Midbrain (tissue), 1 donor: ENCODE measurements at places on chromosomes 2 and 18.
A peak's percentile ranks its signal among the peaks of the same experiment; 100 is the strongest.

DNA sequence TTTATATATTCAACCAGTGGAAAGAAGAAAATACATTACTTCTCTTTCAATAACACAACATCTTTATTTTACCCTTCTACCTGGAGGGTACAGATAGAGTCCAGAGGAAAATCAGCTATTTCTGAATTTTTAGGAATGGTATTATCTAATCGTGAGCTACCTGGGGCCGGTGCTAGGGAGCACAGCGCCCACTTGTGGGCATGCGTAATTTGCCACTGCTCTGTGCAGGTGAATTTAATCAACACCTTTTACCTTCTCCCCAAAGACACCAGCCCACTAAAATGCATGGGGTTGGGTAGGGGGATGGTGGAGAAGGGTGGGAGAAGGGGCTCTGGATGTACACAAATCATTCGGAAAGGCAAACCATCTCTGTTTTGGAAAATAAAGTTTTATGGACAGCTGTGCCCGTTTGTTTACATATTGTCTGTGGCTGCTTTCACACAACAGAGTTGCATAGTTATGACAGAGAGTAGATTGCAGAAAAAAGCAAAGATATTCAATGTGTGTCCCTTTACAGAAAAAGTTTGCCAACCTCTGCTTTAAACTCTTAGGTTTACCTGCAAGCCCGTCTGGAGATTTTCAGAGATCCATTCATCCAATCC, 51.5 kb upstream of the DCC start:
- no peak for DNase-seq

GRCh38 chr2:101190747-101191516, 39.8 kb upstream of the TBC1D8 start:
- no peak for DNase-seq

- DNase-seq: no peak
Measured at GRCh38 chr2:238754259-238754658, 93.6 kb upstream of the TWIST2 start.

DNA sequence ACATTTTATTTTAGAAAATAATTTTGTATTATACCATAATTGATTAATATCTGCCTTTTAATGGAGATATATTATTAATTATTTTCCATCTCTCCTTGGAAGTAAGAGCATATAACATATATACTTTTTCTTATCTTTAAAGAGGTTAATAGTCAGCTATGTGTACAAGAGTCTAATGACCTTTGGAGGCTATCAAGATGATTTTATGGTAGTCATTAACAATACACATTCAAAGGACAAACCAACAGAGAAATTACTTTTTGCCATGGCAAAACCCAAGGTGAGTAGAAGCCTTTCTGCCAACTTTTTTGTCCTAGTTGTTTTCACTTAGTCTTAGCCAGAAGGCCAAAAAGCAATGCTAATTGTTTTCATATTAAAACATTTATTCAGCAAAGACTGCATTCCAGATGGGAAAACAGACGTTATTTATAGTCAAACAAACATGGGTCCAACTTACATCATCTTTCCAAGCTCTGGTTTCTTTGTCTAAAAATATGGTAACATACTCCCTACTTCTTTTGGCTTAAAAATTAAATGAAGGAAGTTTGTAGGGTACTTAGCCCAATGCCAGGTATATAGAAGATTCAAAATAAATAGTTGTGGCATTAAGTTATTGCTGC, 9.6 kb upstream of the DYNC2LI1 start:
- no peak for DNase-seq

- DNase-seq: no peak
Measured at GRCh38 chr2:74502720-74503505, 3.5 kb upstream of the LBX2 start.

- peak; percentile 54 for DNase-seq
Measured at GRCh38 chr2:200383380-200384110, 77.1 kb downstream of the SPATS2L start.

DNA sequence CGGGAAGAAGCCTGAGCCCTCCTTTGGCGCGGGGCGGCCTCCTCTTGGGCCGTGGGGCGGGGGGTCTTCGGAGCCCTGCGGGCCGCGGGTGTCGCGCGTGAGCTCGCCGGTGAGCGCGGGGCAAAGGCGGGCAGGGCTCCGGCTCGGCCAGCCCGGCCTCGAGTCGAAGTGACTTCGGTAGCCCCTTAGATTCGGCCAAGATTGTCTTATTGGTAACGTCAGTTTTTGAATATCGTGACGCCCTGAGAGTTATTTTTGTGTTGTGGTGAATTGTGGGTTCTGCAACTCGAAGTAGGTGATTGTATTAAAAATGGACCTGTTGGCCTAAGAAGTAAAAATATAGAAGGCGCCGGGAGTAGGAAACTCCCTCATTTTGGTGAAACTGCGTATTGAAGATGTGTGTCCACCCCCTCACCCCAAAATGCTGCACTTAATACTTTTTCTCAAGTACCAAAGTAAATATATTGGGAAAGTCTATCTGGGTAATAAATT, 669 bp downstream of the MARCHF7 start:
- peak; percentile 37 for DNase-seq

DNA sequence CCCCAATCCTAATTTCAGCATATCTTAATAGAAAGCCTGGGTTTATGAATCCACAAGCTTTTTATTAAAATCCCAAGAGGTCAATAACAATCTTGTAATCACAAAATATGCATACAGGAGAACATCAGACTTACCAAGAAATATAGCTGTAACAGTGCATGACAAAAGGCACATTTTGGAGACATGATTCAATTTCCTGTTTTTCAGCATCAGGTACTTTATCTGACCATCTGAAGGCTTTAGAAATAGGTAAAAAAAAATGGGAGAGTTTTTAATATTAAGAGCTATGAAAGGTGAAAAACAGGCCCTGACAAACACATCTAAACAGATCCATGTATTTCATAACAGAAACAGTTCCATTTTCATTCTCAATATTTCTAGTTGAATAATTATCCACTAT, 89.9 kb upstream of the EFEMP1 start:
- no peak for DNase-seq

DNA sequence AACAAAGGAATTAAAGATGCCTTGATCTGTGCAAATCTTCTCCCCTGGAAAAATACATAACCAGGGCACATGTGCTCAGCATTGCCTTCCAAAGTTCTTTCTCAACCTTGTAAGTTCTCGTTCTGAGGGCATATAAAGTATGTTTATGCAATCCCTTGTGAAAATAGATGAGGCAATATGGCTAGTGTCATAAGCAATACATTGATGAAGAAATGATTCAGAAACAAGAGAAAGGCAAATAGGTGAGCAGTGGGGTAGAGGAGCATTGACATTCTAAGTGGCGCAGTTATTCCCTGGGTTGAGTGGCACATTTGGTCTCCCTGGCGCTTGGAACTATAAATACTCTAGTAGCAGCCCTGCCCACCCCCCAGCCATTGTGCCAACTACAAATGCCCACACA, 57.4 kb upstream of the PGAP1 start:
- no peak for DNase-seq

DNA sequence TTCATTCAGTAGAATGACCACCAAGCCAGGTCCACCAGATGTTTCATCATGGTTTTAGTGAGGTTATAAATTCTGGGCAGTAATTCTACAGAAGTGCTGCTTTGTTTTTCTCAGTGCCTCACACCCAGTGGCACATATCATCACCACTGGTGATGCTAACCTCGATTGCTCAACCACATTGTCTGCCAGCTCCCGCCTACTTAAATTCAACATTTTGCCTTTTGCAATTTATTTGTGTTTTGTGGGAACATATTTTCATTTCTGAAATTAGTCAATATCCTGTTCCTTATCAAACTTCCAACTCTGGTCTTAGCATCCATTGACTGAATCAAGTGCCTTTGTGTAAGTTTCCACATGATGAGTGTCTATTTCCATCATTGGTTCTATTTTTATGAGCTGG, 62.3 kb upstream of the TMEM178A start:
- no peak for DNase-seq

GRCh38 chr2:181380581-181380980, 76.6 kb upstream of the ITGA4 start:
- DNase-seq: no peak

DNA sequence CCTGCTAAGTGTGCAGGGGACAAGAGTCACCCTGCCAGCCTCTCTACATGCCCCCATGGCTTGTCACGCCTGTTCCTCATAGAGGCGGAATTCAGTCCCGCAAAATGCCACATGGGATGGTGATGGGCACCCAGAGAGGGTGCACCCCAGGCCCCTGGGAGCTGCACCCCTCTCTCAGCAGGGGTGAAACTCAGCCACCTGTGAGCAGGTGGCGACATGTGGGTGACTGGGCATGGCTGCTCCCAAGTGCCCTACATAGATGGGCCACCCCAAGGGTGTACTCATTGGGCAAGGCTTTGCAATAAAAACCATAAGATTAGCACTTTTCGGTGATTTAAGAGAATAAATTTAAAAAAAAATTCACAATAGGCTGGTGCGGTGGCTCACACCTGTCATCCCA, 6.3 kb downstream of the HS6ST1 start:
- DNase-seq: no peak

DNA sequence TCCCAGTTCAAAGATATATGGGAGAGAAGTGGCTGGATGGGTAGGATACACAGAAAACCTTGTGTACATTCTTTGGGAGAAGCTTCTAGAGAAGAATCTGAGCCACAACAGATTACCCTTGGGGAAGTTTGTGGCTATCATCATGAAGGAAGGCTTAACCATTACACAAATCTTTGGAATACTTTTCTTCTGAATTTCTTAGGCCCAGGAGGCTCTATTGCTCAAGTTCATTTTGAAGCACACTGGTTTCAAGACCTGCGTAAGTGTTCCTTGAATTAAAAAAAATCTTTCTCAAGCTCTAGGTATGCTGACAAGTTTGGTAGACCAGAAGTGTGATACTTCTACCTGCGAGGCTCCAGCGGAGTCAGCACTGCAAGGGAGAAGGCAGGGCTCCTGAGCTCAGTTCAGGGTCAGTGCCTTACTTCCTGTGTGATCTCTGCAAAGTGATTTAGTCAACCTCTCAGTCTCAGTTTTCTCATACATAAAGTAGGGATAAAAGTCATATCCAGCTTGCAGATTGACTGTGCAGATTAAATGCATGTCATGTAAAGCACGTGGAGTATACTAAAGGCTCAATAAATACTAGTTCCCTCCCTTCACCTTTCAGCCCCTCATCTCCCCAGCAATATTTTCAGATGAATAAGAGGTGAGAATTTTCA, 438.6 kb downstream of the DLGAP1 start:
- DNase-seq: no peak

- DNase-seq: no peak
Measured at GRCh38 chr18:13505780-13506345, 220.5 kb downstream of the FAM210A start.

GRCh38 chr2:15810477-15811150, 129.7 kb upstream of the MYCN start:
- DNase-seq: no peak

DNA sequence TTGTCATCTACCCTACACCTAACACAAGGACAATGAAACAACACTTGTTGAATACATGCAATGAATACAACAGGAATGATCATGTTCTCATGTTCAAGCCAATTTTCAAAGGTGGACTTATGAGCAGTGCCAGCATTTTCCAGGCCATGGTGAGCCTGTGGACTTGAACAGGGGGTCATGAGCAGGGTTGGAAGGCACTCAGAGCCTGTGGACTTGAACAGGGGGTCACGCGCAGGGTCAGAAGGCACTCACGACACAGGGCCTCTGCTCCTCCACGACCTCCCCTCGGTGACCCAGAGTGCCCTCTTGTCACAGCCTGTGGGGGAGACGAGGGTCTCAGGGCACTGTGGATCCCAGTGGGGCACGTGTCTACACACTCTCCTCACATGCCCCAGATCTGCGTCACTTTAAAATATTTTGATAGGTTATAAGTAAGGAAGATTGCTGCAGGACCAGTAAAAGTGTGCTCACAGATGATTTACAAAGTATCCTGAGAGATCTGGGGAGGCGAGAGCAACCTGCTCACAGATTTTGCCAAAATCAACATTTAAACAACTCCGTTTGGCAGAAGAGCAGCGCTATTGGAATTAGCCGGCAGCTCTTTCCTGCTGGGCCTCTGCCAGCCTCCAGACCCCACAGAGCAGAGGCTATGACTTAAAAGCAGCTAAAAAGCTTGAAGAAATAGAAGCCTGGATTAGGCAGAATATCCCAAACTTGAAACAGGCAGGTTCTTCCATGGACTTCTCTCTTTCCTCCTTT, 121.9 kb downstream of the TMEM18 start:
- no peak for DNase-seq

GRCh38 chr2:216467845-216468244, 30.8 kb upstream of the RPL37A start:
- no peak for DNase-seq

DNA sequence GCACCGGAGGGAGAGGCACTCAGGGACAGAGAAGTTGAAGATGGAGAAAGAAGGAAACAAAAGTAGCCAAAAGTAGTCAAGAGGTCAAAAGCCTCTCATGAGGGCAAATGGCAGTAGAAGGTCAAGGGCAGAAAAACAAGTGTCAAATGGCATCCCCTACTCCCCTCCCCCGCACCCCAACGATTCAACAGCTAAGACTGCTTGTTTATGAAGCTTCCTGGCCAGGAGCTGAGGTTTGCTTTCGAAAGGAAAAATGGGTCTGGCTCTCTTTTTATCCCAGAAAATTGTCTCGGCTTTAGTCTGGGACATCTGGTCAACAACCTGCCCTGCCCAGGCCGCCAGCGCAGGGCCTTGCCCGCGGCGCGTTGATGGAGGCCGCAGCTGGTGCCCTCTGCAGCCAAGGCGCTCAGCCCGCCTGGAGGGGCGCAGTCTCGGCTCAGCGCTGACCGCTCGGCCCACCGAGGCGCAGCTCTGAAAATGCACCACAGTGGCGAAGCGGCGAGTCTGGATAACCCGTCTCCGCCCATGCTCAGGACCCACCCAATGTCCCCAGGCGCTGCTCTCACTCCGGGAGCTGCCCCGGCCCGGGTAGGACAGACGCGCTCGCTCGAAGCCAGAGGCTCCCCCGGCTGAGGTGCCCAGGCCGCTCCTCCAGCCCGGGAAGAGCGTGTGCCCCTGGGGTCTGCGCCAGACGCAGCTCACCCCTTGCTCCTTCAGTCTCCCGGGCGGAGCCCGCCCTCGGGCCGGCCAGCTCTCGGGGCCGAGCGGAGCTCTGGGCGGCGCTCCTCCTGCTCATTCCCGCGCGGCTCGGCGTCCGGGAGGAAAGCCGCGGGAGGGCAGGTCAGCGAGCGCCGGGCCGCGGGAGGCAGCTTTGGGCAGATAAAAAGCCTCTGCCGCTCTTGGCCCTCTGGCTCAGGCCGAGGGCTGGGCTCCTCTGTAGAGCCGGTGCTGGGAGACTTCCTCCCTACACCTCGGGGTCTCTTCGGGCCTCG, 1.8 kb upstream of the TBR1 start:
- DNase-seq: peak; percentile 12

- no peak for DNase-seq
Measured at GRCh38 chr2:38432820-38433606, 55.9 kb upstream of the ATL2 start.

GRCh38 chr2:1869987-1870386, 125.7 kb upstream of the PXDN start:
- no peak for DNase-seq

- DNase-seq: no peak
Measured at GRCh38 chr2:39399570-39399969, 37.5 kb downstream of the MAP4K3 start.

DNA sequence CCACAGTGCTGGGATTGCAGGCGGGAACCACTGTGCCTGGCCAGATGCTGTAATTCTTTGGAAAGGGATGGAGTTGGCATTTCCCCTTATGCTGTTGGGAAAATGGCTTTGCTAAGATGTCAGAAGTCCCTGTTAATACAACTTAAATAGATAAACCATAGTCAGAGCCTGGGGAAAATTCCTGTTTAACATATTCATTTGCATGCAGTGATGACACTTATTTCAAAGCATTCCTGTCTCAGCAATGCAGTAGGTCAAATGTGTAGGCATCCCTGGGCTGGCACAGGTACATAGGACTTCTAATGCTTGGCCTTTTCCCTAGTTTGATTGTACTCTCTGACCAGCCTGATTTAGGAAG, 38.6 kb downstream of the RAMP1 start:
- no peak for DNase-seq

- no peak for DNase-seq
Measured at GRCh38 chr2:124309563-124310138, 284.6 kb downstream of the CNTNAP5 start.
